ENCODE measurements at places on chromosomes 12 and 14. TPM values are rescaled to one million over a fixed set of nuclear protein-coding genes. Genes with fewer than 3 reads are reported as not detected.

DNA sequence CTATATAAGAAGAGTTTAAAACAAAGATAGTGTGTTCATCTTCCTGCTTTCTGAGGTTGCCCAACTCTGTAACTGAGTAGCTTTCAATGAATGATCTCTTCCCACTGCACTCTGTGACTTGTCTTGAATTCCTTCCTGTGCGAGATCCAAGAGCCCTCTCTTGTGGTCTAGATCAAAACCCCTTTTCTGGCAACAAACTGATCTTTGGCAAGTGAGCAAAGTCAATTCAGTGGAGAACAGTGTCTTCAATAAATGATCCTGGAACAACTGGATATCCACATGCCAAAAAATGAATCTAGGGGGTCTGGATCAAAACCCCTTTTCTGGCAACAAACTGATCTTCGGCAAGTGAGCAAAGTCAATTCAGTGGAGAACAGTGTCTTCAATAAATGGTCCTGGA, 8.5 kb downstream of the CFAP54 start:
- no peak for DNase-seq

Gene MUCL1
- total RNA-seq, result not detected

Gene ADAM21
- total RNA-seq, result not detected

GRCh38 chr14:33465846-33466700, 484.8 kb downstream of the EGLN3 start:
- DNase-seq, result no peak

DNA sequence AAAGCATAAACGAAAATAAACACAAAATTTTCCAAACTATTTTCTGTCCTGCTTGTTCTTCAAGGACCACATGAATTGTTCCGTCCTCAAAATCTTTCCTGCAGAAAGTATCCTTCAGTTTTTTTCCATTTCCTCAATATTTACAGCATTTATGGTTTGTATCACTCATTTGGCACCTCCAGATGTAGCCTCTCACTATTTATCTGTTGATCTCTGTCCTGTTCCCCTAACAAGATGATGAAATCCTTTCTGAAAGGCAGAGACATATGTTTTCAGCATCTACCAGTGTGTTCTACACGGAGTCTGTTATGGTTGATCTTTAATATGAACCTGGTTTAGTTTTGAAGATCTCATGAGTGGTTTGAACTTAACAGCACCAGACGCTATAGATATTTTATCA, 490.2 kb downstream of the NELL2 start:
- DNase-seq, result no peak

Gene TROAP
- 48.8 TPM for total RNA-seq
